ENCODE measurements at places on chromosomes 4 and X.

DNA sequence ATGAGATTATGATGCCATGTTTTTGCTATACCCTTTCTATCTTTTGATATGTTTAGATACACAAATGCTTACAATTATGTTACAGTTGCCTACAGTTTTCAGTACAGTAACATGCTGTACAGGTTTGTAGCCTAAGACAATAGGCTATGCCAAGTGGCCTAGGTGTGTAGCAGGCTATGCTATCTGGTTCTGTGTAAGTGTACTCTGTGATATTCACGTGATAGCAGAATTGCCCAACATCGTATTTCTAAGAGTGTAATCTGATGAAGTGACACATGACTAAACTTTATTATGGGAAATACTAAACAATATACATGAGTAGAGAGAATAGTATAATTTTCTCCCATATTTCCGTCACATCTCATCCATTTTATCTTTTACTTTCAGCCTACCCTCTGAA is 97.0 kb downstream of the CLDN22 start:
- no peak overlapping the region for H3K4me3 ChIP-seq
- no peaks in the 10 kb centered on the region for H3K27me3 ChIP-seq
- peaks cover 5% of the 10 kb centered on the region for H3K4me1 ChIP-seq
- DNase-seq: no peak
- H3K27ac ChIP-seq: no peak overlapping the region

- no peak overlapping the region for H3K4me3 ChIP-seq
- no peak overlapping the region for H3K27ac ChIP-seq
- peaks cover 5% of the 10 kb centered on the region for H3K4me1 ChIP-seq
- H3K36me3 ChIP-seq: no peaks in the 10 kb centered on the region
- DNase-seq: no peak
Measured at GRCh38 chr4:40953283-40954087, 203.7 kb downstream of the NSUN7 start.

- no peak for DNase-seq
- H3K27me3 ChIP-seq: no peaks in the 10 kb centered on the region
- H3K4me1 ChIP-seq: no peaks in the 10 kb centered on the region
- no peak overlapping the region for H3K27ac ChIP-seq
- no peak overlapping the region for H3K4me3 ChIP-seq
- no peaks in the 10 kb centered on the region for H3K36me3 ChIP-seq
Measured at GRCh38 chrX:106621836-106622235, 10.1 kb downstream of the RADX start.

DNA sequence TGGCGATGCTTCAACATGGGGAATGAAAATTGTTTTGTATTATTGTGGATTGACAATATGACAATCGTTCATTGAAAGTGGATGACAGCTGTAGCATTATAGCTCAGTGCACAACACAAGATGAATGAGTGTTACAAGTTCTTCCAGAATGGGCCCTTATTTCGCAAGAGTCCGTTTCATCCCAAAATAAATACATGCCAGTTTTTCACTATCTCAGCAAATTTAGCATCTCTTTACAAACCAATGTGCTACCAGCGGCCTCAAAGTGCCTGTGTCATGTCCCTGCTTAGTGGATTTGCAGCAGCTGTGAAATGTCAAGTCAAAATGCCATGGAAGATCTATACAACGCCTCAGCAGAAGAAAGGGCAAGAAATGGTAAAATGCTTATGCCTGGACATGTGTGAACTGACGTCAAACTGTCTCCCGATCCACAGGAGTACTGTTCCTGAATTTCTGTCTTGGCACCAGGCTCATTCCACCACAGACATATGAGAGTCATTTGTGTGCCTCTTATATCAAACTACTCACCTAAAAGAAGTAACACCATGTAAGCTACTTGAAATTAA is 109.6 kb downstream of the MAML3 start:
- H3K27me3 ChIP-seq: no peaks in the 10 kb centered on the region
- DNase-seq: no peak
- no peaks in the 10 kb centered on the region for H3K36me3 ChIP-seq
- H3K4me1 ChIP-seq: peaks cover 3% of the 10 kb centered on the region
- H3K27ac ChIP-seq: no peak overlapping the region
- H3K4me3 ChIP-seq: no peak overlapping the region

DNA sequence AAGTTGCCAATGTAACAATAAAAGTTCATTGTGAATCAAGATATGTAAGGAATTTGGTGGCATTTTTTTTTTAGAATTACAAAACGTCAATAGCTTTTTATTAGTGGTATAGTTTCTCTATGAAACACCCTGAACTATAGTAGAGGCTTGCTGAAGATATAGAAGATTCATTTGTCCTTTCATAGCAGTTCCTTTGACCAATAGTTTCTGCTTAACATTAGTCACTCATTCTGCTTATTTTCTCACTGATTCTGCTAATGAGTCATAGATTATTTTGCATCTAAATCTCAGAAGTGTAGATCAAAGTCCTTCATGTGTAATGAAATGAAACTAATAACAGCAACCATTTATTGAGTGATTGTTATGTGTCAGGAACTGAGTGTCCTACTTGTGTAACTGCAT is 205.0 kb upstream of the TET2 start:
- no peaks in the 10 kb centered on the region for H3K27me3 ChIP-seq
- no peak for DNase-seq
- no peak overlapping the region for H3K27ac ChIP-seq
- no peak overlapping the region for H3K4me3 ChIP-seq
- no peaks in the 10 kb centered on the region for H3K36me3 ChIP-seq

GRCh38 chr4:15231265-15232091 is 196.4 kb upstream of the C1QTNF7 start:
- peaks cover 42% of the 10 kb centered on the region for H3K4me1 ChIP-seq
- H3K36me3 ChIP-seq: no peaks in the 10 kb centered on the region
- DNase-seq: peak; percentile 88
- 0 out of 2 replicates have a peak, but pooled peaks cover 5% of the 10 kb centered on the region for H3K27me3 ChIP-seq

DNA sequence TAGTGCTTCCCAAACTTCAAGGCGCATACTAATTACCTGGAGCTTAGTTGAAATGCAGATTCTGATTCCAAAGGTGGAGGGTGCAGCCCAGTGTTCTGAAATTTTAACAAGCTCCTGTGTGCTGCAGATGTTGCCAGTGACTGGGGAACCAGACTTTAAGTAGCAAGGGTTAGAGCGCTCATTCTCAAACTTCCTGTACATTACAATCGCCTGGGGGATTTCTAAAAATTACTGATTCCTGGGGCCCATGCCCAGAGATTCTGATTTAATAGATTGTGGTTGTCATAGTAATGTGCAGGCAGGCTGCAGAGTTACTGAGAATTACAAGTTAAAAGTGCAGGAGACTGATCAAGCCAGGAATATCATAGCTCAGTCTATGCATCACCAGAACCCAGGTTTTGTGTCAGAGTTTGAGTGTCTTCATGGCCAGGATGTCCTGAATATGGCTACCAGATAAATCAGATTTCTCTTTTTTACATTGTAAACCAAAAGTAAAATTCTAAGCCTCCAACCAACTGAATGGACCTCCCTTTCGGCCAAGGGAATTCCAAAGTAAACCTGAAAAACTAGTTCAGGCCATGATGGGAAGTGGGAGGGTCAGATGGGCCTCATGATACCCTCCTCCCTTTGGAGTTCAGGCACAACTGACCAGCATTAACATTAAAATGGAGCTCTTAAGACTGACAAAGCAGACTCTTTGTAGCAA is 121.6 kb downstream of the ATXN3L start:
- no peaks in the 10 kb centered on the region for H3K27me3 ChIP-seq
- no peaks in the 10 kb centered on the region for H3K36me3 ChIP-seq
- H3K27ac ChIP-seq: no peak overlapping the region
- DNase-seq: no peak
- H3K4me1 ChIP-seq: no peaks in the 10 kb centered on the region

DNA sequence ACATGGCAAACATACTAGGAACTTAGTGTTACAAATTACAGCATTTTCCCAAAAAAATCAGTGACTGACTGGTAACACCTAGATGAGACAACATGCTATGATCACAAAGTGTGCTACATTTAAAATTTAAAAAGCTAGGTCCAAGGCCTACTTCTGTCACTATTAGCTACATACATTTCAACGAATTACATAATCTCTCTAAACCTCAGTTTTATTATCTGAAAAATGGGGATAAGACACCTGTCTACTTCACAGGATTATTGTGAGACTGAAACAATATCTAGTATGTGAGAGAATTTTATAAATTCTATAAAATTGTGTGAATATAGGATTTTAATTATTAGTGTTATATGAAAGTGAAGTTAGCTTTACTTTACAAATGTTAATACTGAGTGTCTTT is 228.5 kb downstream of the DCLK2 start:
- peaks cover 65% of the 10 kb centered on the region for H3K4me1 ChIP-seq
- no peaks in the 10 kb centered on the region for H3K36me3 ChIP-seq
- no peak overlapping the region for H3K27ac ChIP-seq
- H3K4me3 ChIP-seq: no peak overlapping the region
- no peak for DNase-seq

- no peak overlapping the region for H3K27ac ChIP-seq
- H3K4me3 ChIP-seq: no peak overlapping the region
- DNase-seq: no peak
- no peaks in the 10 kb centered on the region for H3K27me3 ChIP-seq
- H3K4me1 ChIP-seq: no peaks in the 10 kb centered on the region
Measured at GRCh38 chr4:87066403-87067123, 131.8 kb downstream of the AFF1 start.

- peak; percentile 79 for DNase-seq
- peak overlapping the region; percentile 31 for H3K27ac ChIP-seq
- peaks cover 12% of the 10 kb centered on the region for H3K4me1 ChIP-seq
- H3K27me3 ChIP-seq: no peaks in the 10 kb centered on the region
- no peak overlapping the region for H3K4me3 ChIP-seq
Measured at GRCh38 chr4:56937262-56937661, 29.6 kb downstream of the REST start.

GRCh38 chr4:129323658-129324057 is 227.7 kb downstream of the C4orf33 start:
- no peak overlapping the region for H3K4me3 ChIP-seq
- no peak overlapping the region for H3K27ac ChIP-seq
- H3K36me3 ChIP-seq: no peaks in the 10 kb centered on the region
- H3K4me1 ChIP-seq: no peaks in the 10 kb centered on the region
- DNase-seq: no peak

Measured in GM23248 (cell line).